Subcutaneous preadipocyte (primary cell): ENCODE measurements at places on chromosomes 3 and 15. TPM values are rescaled to one million over a fixed set of nuclear protein-coding genes. Genes with fewer than 3 reads are reported as not detected.

Gene A4GNT
- not detected in 2 replicates for total RNA-seq

Gene CFAP100
- total RNA-seq, result not detected in 2 replicates

Gene DOCK3
- under 0.01 and 0.20 TPM in 2 replicates for total RNA-seq

Gene PCLAF
- total RNA-seq, result 44.6 and 60.3 TPM in 2 replicates

Gene STRC
- total RNA-seq, result 0.73 TPM in 1 of 2 replicates, not detected in the other

Gene GRM7
- total RNA-seq, result not detected in 2 replicates

Gene CD276
- total RNA-seq, result 143 and 169 TPM in 2 replicates

Gene SST
- total RNA-seq, result not detected in 2 replicates
